ENCODE measurements at places on chromosomes 4 and X.

DNA sequence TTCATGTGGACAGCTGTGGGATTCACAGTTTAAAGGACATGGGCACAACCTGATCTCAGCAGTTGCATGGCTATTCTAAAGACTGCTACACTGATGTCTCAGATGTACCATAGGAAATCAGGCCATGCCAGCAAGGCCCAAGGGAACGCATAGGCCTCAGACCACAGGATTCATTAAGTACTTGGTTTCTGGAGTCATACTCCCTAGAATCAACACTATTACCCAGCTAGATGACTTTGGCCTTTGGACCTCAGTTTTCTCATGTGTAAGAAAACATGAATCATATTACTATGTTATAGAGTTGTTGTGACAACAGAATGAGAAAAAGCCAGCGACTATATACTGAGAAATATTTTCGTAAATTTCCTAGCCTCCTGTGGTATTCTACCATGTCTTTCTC lies 67.9 kb downstream of the NHS start:
- no peak for DNase-seq

DNA sequence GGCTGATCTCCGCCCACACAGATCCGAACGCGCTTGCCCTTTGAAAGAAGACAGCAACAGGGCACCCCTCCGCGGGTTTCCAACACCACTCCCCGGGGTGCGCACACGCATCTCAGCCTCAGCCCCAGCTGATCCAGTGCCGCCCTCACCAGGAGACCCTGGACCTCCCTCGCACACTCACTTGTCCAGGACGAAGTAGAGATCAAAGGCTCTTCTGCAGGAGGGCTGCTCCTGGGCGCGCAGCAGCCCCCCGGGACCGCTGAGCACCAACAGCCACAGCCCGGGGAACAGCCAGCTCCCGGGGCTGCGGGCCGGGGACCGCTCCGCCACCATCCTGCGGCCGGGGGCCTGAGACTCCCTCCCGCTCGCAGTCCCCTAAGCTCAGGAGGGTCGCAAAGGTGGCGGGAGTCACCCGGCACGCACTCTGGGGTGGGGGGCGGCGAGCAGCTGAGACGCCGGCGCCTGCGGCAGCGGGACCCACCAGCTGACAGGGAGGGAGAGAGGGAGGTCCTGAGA lies 743 bp downstream of the ANTXR2 start:
- peak; percentile 69 for DNase-seq

- DNase-seq, result no peak
These were observed 17.1 kb downstream of the VSIG4 start for GRCh38 chrX:66022632-66023384.

GRCh38 chrX:51894697-51895336 lies 1.4 kb downstream of the MAGED1 start:
- DNase-seq, result peak; percentile 25

GRCh38 chr4:112272292-112272691 lies 13.4 kb downstream of the TIFA start:
- DNase-seq, result no peak

GRCh38 chrX:148513661-148514060 lies 13.2 kb downstream of the AFF2 start:
- no peak for DNase-seq

GRCh38 chrX:155027509-155028066 lies 944 bp downstream of the FUNDC2 start:
- no peak for DNase-seq

GRCh38 chr4:165600959-165601683 lies 222.3 kb downstream of the CPE start:
- DNase-seq, result no peak

- DNase-seq, result no peak
These were observed 235.3 kb downstream of the GPAT3 start for GRCh38 chr4:83771113-83771705.

DNA sequence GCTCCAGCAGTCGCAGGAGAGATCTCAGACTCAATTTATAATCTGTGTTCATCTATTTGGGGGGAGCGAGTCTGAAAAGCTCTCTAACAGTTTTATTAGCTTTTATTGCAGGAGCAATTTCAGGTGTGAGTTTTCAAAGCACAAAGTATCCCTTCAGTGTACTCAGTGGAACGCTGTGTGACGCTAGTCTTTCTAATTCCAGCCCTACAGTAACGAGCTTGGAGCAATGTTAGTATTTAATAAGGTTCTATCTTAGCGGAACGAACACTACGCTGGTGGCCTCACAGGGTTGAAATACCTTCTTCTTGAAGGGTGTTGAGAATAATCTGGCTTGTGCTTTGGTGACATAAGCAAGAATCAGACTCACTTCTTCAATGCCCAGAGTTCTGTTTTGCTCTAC lies 8.4 kb downstream of the HS3ST1 start:
- no peak for DNase-seq

DNA sequence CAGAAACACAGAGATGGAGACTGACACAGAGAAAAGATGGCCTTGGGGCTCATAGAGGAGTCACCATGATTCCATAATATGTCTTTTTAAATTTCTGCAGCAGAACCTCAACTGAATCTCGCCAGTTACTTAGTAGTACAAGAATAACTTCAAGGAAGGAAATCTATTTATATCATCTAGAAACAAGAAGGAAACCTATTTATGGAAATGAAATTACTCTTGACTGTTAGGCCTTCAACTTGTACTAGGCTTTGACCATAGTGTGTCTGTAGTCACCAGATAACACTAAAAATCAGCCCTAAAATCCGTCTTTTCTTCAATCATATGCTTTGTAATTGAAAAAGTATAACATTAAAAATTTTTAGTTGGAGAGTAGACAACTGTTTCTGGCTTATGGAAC lies 740.4 kb downstream of the TRIML1 start:
- DNase-seq, result no peak

- DNase-seq, result no peak
These were observed 531.8 kb downstream of the GLUD2 start for GRCh38 chrX:121579016-121579760.

DNA sequence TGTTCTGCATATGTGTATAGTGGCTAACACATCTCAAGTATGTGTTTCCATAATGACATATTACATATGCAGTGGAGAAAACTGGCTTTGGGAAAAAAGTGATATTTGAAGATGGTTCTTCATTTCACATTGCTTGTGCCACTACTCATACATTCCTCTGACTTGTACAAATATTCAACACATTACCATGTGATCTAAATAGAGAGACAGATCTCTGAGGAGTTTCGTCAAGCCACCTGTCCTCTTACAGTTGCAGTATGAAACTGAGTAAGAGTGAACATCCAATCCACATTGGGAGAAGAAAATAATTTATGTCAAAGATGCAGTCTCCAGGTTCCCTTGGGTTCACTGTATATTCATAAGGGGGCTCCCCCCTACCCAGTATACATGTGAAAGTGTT lies 123.9 kb downstream of the KDR start:
- DNase-seq, result no peak

DNA sequence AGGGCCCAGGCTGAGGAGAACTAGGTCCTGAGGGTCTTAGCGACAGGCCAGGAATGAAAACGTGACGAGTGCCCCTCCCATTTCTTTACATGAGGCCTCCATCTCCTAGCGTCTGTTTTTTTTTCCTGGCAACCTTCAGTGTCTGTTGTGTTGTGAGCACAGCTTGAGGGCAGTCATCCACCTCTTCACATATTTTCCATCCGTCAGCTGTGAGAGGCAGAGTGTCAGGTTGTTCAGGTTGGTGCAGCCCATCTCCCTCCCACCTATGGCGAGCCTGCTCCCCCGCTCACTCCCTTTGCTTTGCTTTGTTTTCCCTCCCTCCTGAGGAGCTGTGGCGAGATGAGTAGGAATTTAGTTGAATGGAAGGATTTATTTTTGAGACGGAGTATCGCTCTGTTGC lies 51.7 kb upstream of the CHRNA9 start:
- DNase-seq, result peak; percentile 49

GRCh38 chr4:183797011-183797444 lies 108.1 kb upstream of the STOX2 start:
- DNase-seq, result peak; percentile 13

DNA sequence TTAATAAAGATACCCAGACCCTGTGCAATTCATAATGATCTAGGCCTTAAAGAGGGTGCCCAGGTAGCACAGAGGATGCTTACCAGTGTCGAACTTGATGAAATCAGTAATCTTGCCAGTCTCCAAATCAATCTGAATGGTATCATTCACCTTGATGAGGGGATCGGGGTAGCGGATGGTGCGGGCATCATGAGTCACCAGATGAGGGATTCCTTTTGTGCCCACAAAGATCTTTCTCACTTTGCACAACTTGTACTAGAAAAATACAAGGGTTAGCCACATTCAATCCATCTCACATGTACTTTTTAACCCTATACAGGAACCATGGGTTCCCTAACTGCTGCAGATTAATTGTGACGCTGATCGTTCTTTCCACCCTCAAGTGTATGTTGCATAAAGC lies 3.3 kb downstream of the RPS4X start:
- DNase-seq, result no peak

- DNase-seq, result no peak
These were observed 472.2 kb downstream of the PCDH7 start for GRCh38 chr4:31192341-31192740.

DNA sequence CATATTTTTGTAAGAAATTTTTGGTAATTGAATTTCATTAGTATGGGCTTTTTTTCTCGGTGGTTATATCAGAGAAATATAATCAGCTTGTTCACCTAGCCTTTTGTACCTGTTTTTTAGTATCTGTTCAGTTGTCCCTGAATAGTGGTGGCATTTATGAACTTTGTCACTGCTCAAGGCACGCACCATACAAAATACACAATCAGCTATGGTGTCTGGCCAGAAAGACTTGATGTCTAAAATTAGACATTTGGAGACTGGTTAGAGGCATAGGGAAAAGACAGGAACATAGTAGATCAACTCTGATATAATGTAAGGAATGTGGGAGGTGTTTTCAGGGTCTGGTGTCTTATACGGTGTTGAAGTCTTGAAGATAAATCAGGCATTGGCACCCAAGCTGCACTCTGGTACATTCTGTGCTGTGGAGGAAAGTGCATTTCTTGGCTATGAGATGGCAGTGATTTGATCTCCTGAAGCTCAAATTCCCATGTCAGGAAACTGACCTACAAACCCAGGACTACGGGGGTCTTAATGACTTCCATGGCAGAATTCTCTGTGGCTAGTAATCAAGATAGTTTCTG lies 3.6 kb downstream of the ART3 start:
- no peak for DNase-seq

- no peak for DNase-seq
These were observed 6.8 kb downstream of the IL9R start for GRCh38 chrX:156004256-156004655.

DNA sequence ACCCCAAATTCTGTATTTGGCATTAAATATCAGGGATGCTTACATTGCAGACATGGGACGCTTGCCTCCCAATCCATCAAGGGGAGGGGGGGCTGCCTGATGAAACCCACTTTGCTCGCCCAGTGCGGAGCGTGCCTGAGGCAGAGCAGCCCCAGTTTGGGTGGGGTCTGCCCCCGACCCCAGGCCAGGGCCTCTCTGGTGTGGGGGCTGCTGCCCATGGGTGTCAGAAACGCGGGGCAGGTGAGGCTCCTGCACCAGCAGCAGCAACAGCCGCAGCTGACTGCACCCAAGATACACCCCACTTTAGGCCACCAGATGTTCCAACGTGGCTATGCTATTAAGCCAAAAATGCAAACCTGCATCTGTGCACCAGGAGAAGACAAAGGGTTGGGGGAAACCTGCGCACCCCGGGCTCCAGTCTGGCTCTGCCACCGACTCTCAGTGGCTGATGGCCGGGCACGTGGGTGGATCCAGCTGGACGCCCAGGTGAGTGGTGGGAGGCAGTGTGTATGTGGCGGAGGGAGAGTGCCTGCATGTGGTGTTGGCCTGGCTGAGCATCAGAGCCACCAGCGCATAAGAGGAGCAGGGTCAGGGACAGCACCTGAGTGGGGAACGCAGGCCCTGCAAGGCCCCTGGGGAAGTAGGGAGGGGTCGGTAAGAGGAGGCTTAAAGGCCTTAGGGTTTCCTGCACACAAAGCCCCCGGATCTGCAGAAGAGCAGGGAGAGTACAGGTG lies 86.2 kb downstream of the ABLIM2 start:
- DNase-seq, result no peak

DNA sequence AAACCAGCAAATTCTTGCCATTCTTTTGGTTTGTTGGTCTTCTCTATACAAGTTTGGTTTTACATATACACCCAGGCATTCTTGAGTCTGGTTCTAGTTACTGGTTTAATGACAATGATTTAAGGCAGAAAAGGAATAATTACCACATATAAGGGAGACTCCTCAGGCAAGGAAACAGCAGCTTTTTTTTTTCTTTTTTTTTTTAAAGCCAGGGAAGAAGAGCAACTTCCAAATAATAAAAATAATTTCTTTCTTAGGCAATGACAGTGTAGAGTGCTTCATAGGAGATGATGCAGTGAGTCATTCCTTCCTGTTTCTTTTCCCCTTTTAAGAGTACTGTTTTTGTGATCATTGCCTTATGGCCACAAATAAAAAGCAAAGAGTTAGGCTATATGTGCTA lies 289.7 kb downstream of the DKK2 start:
- DNase-seq, result no peak

GRCh38 chrX:40964633-40965586 lies 120.3 kb upstream of the USP9X start:
- no peak for DNase-seq

GRCh38 chr4:5635826-5636195 lies 72.5 kb downstream of the EVC2 start:
- DNase-seq, result no peak
